Activated CD8-positive, alpha-beta memory T cell treated with anti-CD3 and anti-CD28 coated beads for 36 hours (primary cell): ENCODE measurements at places on chromosomes 6 and 20. TPM values are rescaled to one million over a fixed set of nuclear protein-coding genes. Genes with fewer than 3 reads are reported as not detected.

The PRPF6 gene
- total RNA-seq = 66.5 TPM

The SPO11 gene
- not detected for total RNA-seq

The DDO gene
- not detected for total RNA-seq

The TP53TG5 gene
- 0.19 TPM for total RNA-seq

The TAGAP gene
- total RNA-seq = 119 TPM

The BFSP1 gene
- 0.34 TPM for total RNA-seq
